ENCODE measurements at places on chromosomes 1 and 21.

- DNase-seq: peak; percentile 53
Measured at GRCh38 chr1:36157115-36157903, 1.3 kb downstream of the MAP7D1 start.

- DNase-seq: no peak
Measured at GRCh38 chr21:20647607-20648006, 350.6 kb upstream of the NCAM2 start.

DNA sequence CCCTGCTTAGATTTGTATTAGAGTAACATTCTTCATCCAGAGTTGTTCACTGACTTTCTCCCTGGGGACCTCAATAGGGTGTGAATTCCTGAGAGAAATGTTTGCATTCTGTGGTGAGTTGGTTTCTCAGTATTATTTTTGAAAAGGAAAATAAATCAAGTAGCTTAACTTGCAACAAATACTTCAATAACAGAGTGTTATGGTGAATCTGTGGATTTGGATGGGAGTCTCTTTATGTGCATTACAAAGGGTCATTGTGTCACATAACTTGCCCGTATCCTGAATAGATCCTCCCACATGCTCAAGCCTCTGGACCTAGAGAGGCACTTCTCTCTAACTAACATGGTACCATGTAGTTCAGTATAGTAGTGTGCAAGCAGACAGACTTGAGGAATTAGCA lies 68.4 kb upstream of the IPO9 start:
- DNase-seq: no peak

DNA sequence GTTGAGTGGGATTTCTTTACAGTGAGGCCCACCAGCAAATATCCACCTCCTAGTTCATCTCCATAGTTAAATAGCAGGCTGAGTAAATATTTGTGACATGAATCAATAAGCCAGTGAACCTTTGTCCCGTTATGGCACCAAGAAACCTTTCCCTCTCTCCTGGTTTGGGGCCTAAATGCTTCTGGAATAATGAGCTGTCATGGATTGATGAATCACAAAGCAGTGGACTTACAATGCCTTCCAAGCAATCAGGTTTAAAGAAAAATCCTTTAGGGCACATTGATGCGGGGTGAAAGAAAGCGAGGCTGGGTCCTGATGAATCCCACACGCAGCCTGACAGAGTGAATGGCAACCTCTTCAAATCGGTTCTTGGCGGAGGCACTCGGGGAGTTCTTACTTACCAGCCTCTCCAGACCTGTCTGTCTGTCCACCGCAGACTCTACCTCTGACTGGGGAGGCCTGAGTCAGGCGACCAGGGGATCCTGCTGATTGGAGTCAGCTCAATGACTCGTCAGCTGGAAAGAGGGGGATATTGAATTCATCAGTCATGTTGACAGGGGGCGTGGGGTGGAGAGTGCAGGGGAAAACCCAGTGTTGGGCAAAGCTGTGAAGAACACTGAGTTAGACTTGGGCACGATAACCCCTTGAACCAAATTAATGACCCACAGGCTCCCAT lies 247.3 kb downstream of the PLPP3 start:
- DNase-seq: peak; percentile 11

- peak; percentile 63 for DNase-seq
Measured at GRCh38 chr1:217253351-217253750, 377.5 kb downstream of the GPATCH2 start.

- DNase-seq: no peak
Measured at GRCh38 chr21:33690874-33691273, 48.6 kb downstream of the ITSN1 start.

DNA sequence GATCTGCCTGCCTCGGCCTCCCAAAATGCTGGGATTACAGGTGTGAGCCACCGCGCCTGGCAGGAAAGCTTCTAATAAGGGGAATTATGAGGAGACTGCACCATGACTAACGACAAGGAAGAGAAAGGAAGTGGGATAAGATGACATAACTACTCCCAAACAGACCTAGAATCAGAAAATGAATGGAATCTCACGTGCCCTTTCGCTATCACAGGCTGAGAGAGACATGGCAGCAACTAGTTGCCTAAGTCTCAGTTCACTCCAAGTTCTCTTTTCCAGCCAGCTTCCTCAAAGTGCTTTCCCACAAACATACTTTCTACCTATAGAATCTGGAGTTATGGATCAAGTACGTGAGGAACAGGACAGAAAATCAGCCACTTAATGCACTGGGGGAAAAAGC lies 2.0 kb downstream of the PI4KB start:
- DNase-seq: no peak

DNA sequence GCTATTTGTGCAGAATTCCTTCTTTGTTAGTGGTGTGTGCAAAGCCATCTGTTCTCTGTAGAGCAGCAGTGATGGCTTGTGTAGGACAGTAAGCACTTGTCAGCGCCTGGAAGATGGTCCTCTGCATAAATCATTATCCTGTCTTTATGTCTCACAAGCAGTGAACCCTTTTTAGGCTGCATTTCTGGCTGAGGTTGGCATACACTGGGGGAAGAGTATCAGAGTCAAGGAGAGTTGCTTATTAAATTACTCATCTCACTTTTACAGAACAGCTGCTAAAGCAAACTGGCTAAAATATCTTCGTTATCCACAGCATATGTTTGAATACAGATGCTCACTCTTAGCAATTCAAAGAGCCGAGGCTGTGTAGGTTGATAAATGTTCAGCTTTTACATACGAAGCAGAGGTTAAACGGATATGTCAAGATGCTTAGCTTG lies 54.6 kb upstream of the NCAM2 start:
- DNase-seq: no peak

- no peak for DNase-seq
Measured at GRCh38 chr1:186628910-186629309, 51.3 kb downstream of the PTGS2 start.

DNA sequence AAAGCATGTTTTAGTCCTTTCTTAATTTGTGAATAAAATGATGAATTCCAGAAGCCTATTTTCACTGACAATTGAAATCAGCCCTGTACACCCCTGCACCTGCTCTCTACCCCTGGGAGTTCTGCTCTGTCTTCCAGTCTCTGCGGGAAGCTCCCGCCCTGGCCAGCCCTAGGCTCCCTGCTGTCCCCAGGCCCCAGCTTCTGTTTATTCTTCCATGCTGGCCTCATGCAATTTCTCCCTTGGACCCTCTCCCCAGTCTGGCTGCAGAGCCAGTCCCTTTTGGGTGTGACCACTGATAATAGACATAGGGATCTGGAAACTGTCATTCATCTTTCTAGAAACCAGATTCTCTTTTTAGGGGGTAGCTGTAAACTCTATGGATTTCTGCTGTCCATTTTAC lies 258.6 kb downstream of the GRIK3 start:
- no peak for DNase-seq

- no peak for DNase-seq
Measured at GRCh38 chr1:111987502-111987901, 2.0 kb downstream of the KCND3 start.

GRCh38 chr1:19006837-19007271 lies 50.4 kb upstream of the IFFO2 start:
- DNase-seq: no peak

DNA sequence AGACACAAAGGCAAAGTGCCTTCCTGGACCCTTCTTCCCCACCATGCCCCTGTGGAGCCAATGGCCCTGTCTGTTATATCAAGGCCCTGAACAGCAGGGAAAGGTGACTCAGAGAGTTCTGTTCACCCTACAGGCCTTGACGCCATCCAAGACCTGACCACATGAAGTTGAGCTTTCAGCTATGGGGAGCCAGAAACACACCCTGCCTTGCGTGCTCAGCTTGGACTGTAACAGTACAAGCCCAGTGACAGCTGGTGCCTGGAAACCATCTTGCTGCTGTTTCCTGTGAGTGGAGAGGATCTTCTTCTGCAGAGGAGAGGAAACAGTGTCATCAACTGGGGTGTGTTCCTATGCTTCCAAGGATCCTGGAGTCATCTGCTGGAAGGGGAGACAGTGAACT lies 165.0 kb upstream of the IRF2BP2 start:
- DNase-seq: peak; percentile 11

GRCh38 chr1:67535474-67535873 lies 105.3 kb upstream of the SERBP1 start:
- DNase-seq: peak; percentile 81

DNA sequence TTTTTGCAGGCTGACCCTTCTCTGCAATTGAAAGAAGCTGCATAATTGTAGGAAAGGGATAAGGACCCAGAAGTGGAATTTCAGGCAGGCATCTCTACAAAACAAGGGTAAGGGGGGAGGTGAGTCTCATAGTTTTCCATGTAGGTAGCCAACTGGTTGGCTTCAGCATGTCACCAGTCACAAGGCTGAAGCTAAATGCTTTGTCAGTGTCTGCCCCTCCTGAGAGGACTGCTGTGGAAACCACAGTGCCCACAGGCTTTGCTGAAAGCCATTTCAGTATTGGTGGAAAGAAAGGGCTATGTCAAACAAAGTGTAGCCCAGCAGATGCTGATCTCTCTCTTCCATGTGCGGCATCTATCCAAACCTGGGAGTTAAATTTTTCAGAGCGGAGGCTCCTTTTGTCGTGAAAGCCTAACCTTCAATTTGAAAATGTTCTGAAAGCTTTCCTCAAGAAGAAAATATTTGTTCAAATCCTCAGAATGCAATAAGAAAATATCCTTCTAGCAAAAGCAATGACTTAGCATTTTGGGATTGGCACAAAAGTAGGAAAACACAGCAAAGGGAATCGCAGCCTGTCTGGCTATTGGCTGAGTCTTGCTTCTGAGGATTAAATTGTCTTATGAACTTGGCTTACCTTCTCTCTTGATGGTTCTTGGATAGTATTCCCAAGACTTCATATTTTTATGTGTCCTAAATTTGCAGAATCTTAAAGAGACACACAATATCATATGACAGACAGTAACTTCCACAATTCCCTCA lies 591.7 kb downstream of the PLPP3 start:
- DNase-seq: no peak

DNA sequence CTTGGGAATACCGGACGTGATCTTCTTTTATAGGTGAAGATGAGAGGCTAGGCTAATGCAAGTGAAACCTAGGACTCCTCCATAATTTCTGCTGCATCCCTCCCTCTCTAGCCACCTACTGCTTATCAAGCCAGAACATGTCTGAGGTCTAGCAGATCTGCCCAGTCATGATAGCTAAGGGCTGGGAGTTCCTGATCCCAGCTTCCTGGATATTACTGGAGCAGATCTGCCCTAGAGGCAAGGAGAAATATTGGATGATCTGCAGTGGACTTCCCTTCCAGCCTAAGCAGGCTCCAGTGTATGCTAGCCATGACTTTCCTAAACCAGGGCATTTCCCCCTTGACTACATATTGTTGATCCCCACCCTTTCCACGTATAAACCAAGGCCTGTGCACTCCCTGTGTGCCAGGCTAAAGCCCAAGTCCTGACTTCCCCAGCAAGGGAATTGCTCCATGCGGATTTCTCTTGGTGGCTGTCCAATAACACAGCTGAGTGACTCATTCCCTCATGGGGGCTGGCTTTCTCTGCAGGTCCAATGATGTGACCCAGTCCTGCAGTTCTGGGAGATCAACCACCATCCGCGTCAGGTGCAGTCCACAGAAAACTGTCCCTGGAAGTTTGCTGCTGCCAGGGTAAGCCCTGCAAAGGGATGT lies 15.5 kb upstream of the SARS1 start:
- DNase-seq: no peak

DNA sequence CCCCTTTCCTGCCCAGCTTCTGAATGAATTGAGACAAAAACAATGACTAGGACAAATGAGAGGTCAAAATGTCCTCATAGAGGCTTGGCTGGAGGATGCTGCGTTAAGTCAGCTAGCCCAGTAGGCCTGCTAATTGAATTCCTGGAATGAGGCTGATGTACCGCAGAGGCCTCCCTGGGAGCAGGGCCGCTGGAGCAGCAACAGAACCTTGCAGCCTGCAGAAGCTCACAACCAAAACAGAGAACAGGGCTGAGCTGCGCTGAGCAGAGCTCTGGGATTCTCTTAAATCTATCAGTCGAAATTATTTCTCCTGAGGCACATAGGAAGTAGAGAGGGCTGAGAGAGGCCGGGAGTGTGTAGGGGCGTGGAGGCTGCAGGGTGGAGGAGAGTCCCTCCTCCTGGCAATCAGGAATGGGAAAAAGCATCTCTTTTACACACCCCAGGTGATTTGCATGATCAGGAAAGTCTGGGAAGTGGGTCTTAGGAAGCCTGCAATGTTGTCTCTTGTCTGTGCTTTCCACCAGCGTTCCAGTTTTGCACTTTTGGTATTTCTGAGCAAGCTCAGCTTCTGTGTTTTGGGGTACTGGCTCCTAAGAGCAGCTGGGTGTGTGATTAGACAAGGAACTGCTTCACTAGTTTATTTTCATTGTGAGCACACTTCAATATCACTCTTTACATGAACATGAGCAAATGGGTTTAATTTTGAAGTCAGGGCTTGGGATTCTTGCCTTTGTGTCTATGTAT lies 66.5 kb downstream of the RYR2 start:
- DNase-seq: no peak

DNA sequence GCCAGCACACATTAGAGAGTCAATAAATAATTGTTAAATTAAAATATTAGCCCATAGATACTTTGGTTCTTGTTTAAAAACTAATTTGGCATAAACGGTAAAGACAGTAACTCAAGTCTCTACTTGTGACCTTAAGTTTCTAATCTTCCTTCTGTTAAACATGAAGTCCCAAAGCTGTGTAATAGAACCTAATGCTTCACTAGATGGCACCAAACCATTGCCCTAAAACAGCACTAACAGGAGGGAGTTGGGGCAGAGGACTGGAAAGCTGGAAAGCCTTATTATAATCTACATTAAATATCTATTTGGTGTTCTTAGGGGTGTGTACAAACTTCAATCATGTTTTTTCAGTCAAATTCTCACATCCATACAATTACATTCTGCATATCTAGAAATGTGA lies 176.7 kb downstream of the OLFM3 start:
- DNase-seq: peak; percentile 8

GRCh38 chr1:11960276-11960675 lies 20.0 kb upstream of the MFN2 start:
- DNase-seq: no peak

DNA sequence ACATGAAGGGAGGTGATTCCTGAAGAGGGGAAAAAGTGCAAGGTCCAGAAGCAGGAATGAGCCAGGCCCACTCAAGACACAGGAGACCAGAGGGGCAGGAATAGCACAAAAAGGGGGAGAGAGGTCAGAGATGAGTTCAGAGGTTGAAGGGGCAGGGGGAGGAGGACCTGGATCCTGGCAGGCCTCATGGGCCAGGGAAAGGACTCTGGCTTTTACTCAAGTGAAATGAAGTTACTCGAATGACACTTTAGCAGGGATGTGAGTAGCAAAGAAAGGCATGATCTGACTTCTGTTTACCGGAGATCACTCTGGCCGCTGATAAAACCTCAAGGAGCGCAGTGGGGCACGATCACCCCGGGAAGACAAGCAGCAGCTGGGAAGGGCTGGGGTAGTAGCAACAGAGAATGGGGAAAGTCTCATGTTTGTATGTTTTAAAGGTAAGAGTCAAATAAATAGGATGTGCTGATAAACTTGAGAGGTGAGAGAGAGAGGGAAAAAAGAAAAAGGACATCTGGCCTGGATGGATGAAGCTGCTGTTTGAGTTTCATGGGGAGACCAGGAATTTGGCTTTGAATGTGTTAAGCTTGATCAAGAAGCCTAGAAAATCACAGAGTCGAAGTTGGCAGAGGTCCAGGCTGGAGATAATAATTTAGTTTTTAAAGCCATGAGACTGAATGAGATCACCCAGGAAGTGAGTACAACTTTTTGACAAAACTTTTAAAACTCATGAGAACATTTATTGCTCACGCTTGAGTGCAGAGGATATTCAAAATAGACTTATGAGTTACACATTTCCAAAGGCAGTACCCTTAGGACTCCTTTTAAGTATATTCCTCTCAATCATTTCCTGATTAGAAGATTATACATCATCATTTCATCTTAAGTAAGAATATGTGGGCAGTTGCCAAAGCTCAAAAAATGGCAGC lies 156.0 kb downstream of the RERE start:
- DNase-seq: no peak
